ENCODE measurements at places on chromosomes 16 and 17. TPM values are rescaled to one million over a fixed set of nuclear protein-coding genes. Genes with fewer than 3 reads are reported as not detected.

PRSS33 gene
- not detected for total RNA-seq

DNA sequence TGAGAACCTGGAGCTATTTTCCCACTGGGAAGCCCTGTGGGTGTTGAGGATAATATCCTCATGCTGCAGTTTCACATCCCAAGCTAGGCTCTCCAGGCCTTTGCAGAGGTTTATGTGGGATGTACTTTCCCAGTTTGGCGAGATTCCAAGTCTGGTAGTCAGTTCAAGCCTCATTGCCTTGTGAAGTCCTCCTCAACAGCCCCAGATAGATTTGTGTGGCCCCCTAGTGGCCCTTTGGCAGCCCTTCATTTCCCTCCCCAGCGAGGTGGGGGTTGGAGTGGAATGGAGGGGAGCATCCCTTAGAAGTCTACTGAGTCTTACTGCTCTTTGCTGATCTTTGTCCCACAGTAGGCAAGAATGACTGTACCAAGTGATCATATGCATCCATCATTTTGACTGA lies 137.9 kb downstream of the CDH11 start:
- DNase-seq, result peak; percentile 7

MYH2 gene
- 0.62 TPM for total RNA-seq

GRCh38 chr16:49900875-49901274 lies 45.0 kb upstream of the ZNF423 start:
- no peak for DNase-seq

CD300H gene
- total RNA-seq, result not detected

- no peak for DNase-seq
Observed at GRCh38 chr16:578870-579405, 9.2 kb downstream of the PIGQ start.

DNA sequence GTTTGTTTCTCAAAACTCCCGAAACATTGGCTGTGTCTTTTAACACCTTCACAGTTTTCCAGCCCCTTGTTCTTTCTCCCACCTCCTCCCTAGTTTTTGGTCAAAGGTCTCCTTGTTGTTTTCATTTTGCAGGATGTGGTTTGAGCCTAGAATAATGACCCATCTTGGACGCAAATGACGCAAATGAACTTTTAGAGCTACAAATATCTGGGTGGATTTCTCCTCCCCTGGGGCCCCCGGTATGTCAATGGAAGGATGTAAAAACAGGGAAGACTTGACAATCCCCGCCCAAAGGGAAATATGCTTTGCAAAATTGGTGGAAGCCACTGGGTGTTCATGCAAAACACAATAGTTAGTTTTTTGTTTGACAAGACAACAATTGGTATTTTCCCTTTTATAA lies 236.0 kb upstream of the IRX3 start:
- DNase-seq, result no peak

DNA sequence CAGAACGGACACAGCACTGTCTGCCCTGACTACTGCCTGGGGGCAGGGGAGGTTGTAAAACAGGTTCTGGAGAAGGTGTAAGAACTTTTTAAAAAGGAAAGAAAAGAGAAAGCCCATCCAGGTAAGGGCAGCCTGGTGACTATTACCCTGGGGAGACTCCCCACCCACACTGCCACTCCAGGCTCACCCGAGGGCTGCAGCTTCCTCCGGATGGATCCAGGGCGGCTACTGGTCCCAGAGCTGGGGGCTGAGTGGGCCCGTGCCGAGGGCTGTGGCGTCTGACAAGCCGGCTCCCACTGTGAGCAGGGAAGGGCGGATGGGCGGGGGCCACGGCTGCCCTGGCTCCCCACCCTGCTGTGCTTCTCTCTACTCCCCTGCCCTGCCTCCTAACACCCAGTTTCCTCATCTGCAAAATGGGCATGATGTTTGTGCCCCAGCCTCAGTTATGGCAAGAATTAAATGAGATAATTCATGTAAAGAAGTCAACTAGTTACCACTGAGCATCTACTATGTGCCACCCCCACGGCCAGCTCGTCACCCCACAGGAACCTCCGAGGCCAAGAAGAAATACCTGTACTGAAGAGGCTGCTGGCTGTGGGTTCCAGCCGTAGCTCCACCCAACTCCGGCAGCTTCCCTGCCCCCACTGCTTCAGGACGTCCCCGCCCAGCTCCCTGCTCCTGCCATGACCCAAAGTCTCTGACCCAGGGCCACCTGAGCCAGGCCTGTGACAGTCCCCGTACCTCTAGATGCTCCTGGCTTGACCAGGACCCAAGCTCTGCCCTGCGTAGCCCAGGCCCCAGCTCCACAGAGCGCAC lies 24.2 kb downstream of the KATNB1 start:
- no peak for DNase-seq

- DNase-seq, result no peak
Observed at GRCh38 chr17:61066062-61066461, 333.6 kb upstream of the TBX2 start.

DNA sequence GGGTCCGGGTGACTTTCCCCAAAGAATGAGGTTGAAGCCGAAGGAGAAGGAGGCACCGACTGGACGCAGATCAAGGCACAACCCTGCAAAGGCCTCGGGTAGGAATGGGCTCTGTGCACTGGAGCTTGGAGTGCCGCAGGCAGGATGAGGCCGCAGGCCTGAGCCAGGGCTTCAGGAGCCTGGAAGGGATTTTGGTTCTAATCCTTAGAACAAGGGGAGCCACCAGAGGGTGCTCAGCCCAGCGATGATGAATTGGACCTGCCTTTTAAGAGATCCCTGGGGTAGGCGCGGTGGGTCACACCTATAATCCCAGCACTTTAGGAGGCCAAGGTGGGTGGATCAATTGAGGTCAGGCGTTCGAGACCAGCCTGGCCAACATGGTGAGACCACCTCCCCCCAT lies 8.1 kb downstream of the CIBAR2 start:
- DNase-seq, result no peak

DNA sequence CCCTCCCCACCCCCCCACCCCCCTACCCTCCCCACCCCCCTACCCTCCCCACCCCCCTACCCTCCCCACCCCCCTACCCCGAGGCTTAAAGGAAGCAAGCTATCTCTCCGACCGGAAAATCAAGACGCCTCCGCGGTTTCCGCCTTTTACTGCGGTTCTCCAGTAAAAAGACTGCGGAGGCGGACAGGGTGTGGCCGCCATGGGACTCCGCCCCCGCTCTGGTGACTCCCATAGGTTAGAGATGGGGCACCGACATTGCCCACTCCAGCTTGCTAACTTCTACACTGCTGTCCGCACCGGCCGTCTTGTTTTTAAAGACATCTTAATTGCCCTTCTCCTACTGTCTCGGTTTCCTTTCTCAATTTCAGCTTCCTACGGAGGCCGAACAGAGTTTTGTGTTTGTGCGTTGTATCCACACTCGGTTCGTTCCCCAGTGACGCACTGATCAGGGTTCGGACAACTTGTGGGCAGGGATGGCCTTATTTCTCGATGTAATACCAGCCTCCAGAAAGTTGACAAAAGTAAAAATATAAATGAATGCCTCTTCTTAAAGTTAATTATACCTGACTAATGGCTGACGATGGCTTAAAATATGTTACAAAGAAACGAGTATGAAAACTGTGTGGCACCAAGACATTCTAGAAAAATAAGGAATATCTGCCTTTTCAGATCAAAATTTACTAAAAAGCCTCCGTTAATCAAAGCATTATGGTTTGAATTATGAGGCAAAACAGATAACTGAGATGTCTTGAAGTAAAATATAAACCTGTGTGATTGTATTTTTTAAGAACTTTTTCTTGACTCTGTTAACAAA lies 1.1 kb upstream of the ZNF200 start:
- DNase-seq, result no peak

- peak; percentile 21 for DNase-seq
Observed at GRCh38 chr17:76261421-76262215, 3.5 kb upstream of the UBALD2 start.

DNA sequence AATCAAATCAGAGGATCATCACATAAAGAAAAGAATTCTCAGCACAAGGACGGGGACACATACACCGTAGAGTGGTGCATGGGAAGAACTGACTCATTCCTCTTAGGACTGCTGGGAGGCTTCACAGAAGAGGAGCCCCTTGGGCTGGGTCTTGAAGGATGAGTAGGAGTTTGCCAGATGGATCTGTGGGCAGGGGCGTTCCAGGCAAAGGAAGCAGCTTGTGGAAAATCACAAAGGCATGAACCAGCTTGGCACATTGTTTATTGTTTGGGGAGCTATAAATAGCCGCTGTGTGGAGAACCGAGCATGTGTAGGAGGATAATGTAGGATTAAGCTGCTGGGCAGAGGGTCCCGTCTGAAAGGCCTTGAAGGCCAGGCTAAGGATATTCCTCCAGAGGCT lies 5.1 kb upstream of the SLC16A11 start:
- no peak for DNase-seq
